ENCODE measurements at places on chromosomes 16 and 17. TPM values are rescaled to one million over a fixed set of nuclear protein-coding genes. Genes with fewer than 3 reads are reported as not detected.

Gene KRT39
- total RNA-seq = not detected

Gene CCL4L2
- not detected for total RNA-seq

Gene NECAB2
- total RNA-seq = 0.39 TPM

Gene OMG
- total RNA-seq = not detected

Gene ADGRG3
- not detected for total RNA-seq

Gene ABCC12
- total RNA-seq = not detected

Gene INO80E
- total RNA-seq = 194 TPM

Gene DNAAF1
- total RNA-seq = not detected

Gene TLCD2
- 8.4 TPM for total RNA-seq

Gene HOXB1
- total RNA-seq = not detected

Gene ARHGDIG
- 0.72 TPM for total RNA-seq

Gene TMEM92
- total RNA-seq = 0.16 TPM

Gene TNP2
- not detected for total RNA-seq

Gene MSL1
- 37.1 TPM for total RNA-seq

Gene DPEP3
- total RNA-seq = not detected

Gene ZACN
- not detected for total RNA-seq

Gene ALOX12B
- total RNA-seq = not detected

Gene NPIPA3
- 0.52 TPM for total RNA-seq

Gene TPSD1
- total RNA-seq = not detected

Gene MARCHF10
- not detected for total RNA-seq

Gene CTRB2
- not detected for total RNA-seq

Gene DHX8
- 30.7 TPM for total RNA-seq

Gene EFCAB13
- 3.4 TPM for total RNA-seq

Gene HSPB9
- not detected for total RNA-seq

Gene C1QTNF8
- total RNA-seq = not detected

Gene ABCA9
- total RNA-seq = 0.13 TPM

Gene MEIOB
- total RNA-seq = not detected

Gene FBXL16
- 0.91 TPM for total RNA-seq

Gene CD300H
- total RNA-seq = not detected

Gene PRSS33
- not detected for total RNA-seq

Gene ORAI3
- total RNA-seq = 39.7 TPM

Gene MT1F
- total RNA-seq = 1.3 TPM

Gene MYO15A
- total RNA-seq = 0.26 TPM

Gene KRT32
- not detected for total RNA-seq

Gene G6PC1
- total RNA-seq = not detected

Gene HSD11B2
- 2.7 TPM for total RNA-seq

Gene KRTAP2-1
- total RNA-seq = not detected

Gene ZNF747
- total RNA-seq = 10.5 TPM
